ENCODE measurements at places on chromosomes 4 and X.

- DNase-seq: no peak
Measured at GRCh38 chr4:52243367-52243766, 192.3 kb downstream of the SPATA18 start.

DNA sequence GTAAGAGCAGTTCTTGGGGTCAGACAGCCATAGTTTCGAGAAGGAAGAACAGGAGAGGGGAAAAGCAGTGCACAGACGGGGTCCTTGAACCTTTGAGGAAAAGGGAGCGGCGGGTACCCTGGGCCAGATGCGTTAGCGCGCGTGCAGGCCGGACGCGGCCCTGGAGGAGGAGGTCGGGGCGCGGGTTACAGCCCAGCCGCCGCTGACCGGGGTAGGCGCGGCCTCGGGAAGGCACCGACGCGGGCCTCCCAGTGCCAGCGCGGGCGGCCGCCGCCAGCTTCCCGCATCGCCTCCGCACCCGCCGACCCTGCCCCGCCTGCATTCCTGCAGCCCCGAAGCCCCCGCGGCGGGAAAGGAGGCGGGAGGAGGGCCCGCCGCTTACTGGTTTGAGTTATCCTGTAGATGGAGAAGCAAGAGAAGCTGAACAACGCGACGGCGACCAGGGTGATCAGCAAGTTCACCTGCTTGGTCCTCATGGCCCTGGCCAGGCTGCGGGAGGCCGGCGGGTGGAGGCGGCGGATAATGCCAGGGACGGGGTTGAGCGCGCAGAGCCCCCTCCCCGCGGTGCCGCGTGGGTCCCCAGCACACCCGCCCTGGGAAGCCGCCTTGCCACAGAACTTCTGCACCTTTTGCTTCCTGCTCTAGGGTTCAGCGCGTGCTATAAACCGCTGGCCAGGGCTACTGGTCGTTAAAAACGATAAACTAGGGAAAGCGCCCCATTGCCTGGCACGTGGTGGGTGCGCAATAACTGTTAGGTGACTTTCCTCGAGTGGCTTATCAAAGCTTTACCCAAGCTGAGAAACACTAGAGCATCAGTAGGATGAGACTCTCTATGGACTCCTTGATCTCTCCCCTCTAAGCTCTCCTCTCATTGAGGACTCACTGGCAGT lies at the start of gene MGAT4D:
MGAT4D (minus strand) TSS at position 547 of the 890 bp plus-strand sequence; CDS start at position 476, 71 bp downstream.
- DNase-seq: peak; percentile 34

- DNase-seq: no peak
Measured at GRCh38 chr4:3508542-3508941, 23.7 kb downstream of the LRPAP1 start.

DNA sequence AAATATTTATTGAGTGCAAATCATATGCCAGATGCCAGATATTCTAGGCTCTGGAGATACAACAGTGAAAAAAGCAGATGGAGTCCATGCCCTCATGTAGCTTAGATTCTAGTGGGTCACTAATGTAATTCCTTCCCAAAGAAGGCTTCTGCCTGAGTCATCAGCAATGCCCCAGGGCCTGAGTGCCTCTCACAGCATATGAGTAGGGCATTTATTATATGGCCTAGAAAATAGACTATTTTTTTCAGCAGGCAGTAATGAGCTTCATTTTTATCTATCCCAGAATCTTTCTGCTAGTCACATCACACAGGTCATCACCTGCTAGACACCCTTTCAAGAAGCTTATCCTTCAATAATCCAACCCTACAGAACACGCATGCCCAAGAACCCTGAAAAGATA lies 22.3 kb downstream of the TMEM31 start:
- DNase-seq: no peak

GRCh38 chrX:102637561-102637960 lies 13.7 kb upstream of the GPRASP1 start:
- DNase-seq: no peak

- DNase-seq: no peak
Measured at GRCh38 chr4:180926277-180926676, 1316.9 kb upstream of the TENM3 start.

- no peak for DNase-seq
Measured at GRCh38 chr4:168119100-168119499, 26.8 kb downstream of the ANXA10 start.

DNA sequence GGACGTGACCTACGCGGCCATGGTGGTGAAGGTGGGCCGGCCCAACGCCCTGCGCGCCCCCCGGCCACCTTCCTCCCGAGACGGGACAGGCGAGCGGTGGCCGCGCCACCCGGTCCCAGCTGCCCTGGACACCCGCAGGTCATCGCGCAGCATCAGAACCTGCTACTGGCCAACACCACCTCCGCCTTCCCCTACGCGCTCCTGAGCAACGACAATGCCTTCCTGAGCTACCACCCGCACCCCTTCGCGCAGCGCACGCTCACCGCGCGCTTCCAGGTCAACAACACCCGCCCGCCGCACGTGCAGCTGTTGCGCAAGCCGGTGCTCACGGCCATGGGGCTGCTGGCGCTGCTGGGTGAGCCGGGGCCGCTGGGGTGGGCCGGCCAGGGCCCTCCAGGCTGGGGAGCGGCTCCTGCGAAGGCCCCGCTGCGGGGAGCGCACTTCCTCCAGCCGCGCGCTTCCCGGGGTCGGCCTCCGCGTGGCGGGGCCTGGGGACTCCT lies 9.0 kb upstream of the SLC26A1 start:
- no peak for DNase-seq

DNA sequence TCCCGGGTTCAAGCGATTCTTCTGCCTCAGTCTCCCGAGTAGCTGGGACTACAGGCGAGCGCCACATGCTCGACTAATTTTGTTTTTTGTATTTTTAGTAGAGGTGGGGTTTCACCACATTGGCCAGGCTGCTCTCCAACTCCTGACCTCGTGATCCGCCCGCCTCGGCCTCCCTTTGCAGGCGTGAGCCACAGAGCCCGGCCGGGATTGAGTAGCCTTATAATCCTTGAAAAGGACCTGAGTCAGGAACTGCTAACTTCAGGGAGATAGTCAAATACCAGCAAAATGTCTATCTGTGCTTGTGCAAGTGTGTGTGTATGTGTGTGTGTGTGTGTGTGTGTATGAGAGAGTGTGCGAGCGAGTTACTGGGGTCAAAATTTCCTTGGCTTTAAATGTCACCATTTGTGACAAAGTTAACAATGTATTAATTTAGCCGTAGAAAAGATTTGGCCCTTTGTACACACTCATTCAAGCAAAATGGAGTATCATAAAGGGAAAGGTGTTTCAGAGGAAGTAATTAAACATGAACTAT lies 1.8 kb upstream of the KDM6A start:
- DNase-seq: no peak

GRCh38 chr4:76737180-76737579 lies 160.8 kb downstream of the SOWAHB start:
- DNase-seq: no peak

DNA sequence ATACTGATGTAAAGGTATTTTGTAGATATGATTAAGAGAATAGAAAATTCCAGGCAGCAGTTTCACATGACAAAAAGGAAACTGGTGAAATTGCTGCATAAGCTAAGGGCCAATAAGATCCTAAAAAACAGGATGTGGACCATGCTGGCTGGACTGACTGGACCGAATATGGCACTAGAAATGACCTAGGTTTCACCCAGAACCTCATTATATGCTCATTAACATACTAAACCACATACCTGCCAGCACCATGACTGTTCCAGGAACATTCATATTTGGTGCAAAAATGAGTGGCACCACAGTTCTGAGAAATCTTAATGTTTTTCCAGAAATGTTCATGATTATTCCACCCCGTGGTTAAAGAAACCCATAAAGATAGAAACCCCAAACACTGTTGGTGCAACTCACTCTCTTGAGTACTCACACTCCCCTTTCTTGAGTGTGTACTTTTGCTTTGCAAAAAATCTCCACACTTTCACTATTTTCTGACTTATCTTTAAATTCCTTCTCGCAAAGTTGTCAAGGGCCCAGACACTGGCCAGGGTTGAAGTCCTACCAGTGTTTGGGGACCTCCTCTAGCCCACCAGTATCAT lies 74.0 kb downstream of the FANCB start:
- no peak for DNase-seq

DNA sequence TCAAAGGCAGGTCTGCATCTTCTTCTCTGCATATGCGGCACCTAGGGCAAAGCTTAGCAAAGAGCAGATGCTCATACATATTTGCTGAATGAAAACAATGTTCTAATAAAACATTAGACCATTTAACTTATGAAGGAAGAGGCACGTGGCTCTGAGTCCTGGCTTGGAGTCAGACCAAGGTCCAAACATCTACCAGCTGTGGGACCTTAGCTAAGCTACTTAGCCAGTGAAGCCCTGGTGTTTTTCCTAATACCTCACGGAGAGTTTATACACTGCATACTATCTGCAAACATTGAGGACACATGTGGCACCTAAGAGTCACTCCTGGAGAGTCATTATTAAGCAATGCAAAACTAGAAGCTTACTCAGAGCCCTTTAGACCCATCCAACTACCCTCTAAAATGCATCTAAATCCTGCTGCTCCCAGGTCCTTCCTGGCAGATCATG lies 9.0 kb downstream of the PDGFC start:
- no peak for DNase-seq

GRCh38 chr4:7808752-7809151 lies 130.9 kb downstream of the AFAP1 start:
- DNase-seq: no peak

DNA sequence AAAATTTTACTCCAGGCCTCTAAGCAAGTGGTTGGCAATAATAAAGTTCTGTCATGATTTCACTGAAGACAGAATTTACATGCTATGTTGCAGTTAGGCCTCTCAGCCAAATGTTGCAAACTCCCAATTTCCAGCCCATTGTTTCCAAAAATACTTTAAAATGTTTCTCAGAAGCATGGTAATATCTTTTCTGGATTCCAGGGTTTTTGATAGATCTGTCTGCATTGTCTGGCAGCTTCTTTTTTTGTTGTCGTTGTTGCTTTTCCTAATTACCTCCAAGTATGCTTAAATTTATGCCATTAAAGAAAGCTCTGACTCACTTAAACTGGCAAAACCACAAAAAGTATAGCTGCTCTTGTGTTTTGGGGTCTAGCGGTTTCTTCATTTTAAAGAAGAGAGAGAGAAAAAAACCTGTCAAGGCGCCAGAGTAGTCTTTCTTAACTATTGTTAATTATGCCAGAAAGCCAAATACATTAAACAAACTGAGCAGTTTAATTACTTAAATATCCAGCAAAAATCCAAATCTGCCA lies 97.0 kb downstream of the AGTR2 start:
- no peak for DNase-seq

DNA sequence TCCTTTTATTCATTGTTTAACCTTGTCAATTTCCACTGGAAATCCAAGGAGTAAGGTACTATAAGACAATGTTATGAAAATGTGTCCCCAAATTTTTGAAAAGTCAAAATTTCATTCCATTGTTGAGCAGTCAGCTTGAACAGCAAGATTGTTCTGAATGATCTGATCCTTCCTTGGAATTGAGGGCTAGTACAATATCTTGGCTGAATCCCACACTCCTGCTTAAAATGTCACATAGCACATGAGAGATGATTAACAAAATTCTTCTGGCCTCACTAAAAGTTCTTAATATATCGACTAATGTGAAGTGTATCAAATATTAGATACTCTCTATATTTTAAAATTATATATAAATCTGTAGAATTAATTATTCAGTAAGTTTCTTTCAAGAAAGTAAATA lies 104.8 kb downstream of the ANK2 start:
- no peak for DNase-seq

DNA sequence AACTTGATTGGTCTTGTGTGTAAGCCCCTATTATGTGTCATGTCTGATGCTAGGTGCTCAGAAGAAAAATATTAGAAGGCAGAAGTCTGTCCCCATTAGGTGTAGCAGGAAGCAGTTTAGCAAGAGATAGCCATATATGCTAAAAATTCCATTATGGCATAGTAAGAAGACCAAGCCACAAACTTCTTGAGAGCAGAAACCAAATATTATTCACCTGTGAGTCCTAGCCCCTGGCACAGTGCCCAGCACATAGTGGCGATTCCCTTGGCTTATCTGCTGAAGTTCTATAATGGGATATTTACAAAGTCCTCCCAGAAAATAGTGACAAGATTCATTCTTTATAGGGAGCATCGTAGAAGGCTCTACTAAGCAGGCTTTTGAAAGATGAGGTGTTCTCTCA lies 174.4 kb downstream of the RAB28 start:
- no peak for DNase-seq

DNA sequence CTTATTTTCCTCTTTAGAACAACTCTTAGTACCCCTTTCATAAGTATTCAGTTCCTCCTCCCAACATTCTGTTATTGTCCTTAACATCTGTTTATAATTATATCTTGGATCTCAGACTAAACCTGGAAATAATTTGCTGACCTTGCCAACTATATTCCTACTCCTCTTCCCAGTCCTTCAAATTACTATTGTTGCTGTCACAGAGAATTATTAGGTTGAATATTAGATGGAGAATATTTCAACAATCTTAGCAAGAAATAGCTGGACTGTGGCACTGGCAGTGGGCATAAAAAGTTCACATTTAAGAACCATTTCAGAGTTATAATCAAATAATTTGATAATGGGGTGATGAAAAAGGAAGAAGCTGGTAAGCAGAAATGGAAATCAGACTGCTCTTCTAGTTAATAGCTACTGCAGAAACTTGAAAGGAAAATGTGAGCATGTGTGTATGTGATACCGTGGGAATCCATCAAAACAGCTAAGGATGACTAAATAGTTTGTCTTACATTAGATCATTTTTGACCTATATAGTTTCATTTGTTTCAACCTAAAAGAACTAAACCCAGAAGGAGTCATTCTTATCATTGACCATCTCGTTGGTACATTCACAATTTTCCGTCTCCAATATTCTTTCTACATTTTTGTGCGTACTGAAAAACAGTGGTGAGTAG lies 43.3 kb upstream of the PRDM8 start:
- DNase-seq: no peak

DNA sequence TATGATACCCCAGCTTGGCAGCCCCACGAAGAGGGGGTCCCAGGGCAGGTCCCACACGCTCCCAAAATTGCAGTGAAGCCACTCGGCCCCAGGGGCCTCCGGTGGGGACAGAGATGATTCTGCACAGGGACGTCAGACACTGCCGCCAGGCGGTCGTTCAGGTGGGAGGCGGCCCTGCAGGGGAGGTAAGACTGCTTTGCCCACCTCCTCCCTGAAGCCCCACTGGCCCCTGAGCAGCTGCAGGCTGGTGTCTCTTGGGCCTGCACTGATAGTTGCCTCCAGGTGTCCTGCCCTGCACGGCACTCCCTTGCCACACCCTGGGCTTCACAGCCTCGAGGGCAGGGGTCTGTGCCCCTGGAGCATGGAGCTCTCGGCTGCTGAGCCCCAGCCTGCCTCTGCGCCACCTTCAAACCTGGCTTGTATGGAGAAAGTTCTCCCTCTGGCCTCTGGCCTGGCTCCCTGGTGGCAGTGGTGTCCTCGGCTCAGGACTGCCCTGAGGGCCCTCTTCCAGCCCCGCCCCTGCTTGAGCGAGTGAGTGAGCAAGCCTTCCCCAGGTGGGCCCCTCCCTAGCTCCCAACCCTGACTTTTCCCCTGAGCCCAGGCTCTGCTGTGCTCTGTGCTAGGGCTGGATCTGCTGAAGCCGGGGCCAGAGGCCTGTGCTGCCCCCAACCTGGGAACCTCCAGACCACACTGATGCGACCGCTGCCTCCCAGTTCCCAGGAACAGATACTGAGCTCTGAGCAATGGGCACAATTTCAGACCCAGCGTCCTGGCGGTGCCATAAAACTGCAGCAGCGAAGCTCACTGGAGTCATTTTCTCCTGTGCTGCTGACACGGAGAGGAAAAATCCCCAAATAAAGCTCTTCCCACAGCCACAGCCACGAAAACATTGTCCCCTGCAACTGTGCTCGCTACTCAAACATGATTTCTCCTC lies 16.1 kb downstream of the ADRA2C start:
- no peak for DNase-seq

GRCh38 chr4:159326480-159326879 lies 223.6 kb downstream of the RAPGEF2 start:
- no peak for DNase-seq

Measured in endothelial cell (in vitro differentiated cells).